Activated CD4-positive, alpha-beta T cell treated with anti-CD3 and anti-CD28 coated beads for 1 hour (primary cell): ENCODE measurements at places on chromosomes 6 and 20.
A peak's percentile ranks its signal among the peaks of the same experiment; 100 is the strongest.

- DNase-seq: peak; percentile 65
Observed at GRCh38 chr6:28981431-28981832, 23.7 kb downstream of the ZNF311 start.

DNA sequence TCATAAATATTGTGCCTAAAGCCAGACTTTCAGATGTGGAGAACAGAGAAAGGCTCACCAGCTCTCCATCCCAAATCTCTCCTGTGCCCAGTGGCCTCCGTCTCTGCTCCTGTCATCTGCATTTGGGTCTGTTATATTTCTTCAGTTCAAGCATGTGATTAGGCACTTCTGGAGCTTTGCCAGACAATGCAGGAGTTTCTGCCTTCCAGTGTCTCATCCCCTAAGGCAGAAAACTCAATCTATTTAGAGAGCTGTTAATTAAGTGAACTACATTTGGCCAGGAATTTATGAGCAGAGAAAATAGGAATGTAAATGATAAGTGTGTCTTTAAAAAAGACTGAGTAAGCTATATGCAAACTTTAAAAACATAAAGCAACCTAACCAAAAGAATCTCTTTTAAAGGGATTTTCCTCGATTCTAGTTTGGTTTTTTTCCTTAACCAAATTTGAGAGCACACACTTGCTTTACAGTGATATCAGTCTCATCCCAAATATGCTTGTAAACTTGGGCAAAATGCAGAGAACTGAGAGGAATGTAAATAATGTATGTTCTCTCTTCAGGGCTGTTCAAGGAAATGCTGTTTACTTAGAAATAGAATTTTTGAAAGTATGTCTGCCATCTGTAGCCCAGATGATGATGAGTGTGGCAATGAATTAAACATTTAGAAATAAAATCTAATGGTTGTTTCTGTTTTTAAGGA lies 113.9 kb downstream of the ELOVL4 start:
- no peak for DNase-seq

DNA sequence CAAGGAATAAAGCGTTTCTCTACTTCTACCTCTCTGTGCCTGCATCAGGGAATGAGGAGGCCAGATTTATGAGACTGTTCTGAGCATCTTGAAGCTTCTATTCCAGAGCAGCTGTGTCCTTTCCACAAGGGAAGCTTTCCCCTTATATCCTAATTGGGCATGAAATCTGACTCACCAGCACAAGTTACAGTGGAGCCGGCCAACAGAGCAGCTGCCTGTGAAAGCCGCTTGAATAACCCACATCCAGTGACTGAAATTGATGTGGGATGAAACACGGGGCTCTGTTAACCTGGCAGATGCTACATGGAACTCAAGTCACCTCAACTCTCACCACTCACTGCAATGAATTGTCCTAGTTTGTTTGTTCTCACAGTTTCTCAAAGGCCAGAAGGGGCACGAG lies 400.3 kb downstream of the TFAP2A start:
- no peak for DNase-seq

DNA sequence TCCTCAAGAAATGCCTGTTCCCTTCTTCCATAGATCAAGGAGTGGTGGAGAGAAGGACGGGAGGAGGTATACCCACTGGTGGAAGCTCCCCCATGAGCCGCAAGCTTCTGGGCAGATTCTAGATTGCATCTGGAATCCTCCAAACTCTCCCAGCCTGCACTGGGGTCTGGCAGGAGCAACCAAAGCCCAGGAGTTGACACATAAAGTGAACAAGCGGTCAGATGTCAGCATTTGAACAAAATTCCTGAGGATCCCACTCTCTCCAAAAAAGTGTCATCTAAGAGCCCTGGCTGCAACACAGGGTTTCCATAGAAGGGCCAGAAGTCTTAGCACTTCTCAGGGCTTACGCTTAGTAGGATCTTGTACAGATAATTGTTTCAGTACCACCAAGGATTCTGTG lies 88.2 kb downstream of the KCNB1 start:
- no peak for DNase-seq

- no peak for DNase-seq
Observed at GRCh38 chr6:328136-328670, 35.9 kb downstream of the DUSP22 start.

GRCh38 chr6:41302638-41303037 lies 16.2 kb upstream of the TREM1 start:
- no peak for DNase-seq

DNA sequence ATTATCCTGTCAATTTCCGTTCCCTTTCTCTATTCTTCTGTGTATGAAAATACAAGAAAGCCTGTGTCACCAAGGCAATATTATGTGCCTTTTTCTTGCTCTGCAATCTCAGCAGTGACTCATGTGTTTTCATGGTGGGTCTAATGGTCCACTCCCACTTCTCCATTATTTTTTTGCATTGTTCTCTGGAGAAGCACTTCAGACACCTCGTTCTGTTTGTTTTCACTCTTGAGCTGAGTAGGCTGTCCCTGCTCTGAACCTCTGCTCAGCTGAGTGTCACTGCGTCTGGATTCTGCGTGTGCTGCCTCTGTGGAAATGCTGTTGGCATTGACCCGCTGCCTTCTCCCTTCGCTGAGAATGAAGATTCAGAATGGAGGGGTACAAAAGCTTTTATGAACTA lies 230.6 kb downstream of the TMEM242 start:
- DNase-seq: no peak

GRCh38 chr20:10579942-10580341 lies 93.9 kb downstream of the JAG1 start:
- DNase-seq: no peak

DNA sequence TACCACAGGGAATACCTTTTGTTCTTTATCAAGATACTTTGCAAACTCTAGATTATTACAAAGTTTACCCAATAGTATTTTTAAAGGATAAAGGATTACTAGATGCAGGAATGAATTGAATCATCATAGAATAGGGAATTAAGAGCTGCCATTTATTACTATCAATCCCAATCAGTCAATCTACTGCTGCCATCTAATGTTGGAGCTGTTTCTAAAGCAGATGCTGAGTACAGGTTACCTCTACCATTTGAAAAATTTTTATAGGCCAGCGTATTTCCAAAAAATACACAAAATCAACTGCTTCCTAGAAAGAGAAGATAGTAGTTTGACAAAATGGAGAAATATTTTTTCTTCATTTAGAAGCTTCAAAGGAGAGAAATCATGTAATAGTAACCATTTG lies 520.4 kb downstream of the ADGRB3 start:
- no peak for DNase-seq

DNA sequence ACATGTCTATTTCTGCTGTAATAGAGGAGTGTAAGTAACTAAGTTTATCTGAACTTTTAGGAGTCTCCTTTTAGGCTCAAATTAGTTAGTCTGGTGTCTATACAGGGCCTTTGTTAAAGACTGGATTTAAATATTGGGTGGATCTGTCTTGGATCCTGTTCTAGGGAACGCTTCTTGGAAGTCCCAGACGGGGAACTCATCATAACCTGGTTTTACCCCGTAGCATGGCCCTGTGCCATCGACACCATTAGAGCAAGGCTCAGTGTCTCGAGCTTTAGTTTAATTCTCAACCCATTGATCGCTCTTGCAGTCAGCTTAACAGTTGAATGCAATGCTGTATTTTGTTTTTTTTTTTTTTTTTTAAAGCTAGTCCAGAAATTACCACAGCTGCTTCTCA lies 89.9 kb downstream of the CARMIL1 start:
- no peak for DNase-seq

DNA sequence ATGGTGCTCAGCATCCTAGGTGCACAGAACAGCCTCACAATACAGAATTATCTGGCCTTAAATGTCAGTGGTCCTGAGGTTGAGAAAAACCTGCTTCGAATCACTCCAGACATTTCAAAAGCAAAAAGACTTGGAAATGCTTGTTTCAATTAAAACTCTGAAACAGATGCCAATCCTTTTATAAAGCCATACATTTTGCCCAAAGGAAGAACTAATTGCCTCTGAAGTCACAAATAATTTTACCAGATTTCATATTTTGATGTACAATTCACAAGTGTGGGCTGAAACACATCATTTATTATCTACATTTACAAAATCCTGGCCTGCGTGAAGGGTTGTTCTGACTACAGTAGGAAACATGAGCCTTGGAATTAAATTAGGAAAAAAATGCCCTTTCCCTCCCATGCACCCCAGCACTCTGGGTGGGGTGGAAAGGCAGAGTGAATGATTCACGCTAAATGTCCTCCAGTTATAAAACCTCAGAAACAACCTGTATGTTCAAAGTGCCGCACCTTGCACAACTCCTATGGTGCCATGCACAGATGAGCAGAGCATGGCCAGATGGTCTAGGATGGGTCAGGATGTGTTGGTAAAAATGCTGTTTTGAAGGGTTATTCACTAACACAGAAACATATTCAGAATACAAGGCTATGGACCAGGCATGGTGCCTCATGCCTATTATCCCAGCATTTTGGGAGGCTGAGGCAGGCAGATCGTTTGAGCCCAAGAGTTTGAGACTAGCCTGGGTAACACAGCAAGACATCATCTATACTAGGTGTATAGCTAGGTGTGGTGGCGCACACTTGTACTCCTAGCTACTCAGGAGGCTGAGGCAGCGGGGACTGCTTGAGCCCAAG lies 87.0 kb downstream of the ZMYND8 start:
- DNase-seq: no peak

DNA sequence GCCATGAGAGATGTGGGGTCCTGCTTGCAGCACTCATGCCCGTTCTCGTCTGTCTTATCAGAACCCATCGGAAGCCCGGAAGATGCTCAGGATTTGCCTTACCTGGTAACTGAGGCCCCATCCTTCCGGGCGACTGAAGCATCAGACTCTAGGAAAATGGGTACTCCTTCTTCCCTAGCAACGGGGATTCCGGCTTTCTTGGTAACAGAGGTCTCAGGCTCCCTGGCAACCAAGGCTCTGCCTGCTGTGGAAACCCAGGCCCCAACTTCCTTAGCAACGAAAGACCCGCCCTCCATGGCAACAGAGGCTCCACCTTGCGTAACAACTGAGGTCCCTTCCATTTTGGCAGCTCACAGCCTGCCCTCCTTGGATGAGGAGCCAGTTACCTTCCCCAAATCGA lies 8.3 kb downstream of the PI16 start:
- DNase-seq: peak; percentile 56

GRCh38 chr6:19477563-19477962 lies 359.6 kb upstream of the ID4 start:
- DNase-seq: no peak

DNA sequence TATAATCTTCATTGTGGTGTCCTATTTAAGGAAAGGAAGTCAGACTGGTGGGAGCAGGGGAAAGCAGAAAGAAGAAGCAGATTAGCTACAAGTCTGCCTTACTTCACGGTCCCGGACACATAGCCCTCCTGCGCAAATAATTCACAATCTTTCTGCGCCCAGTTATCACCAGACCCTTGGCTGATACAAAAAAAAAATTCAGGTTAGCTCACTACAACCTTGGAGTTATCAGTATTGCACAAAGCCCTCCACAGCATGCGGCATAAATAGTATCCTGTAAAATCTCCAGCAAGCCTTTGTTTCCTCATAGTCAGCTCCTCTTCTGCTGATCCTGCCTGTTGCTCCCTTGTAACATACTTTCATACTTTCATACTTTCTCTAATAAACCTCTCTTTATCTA lies 148.6 kb upstream of the FUT9 start:
- no peak for DNase-seq

- DNase-seq: no peak
Observed at GRCh38 chr6:45148278-45148677, 179.9 kb upstream of the RUNX2 start.

DNA sequence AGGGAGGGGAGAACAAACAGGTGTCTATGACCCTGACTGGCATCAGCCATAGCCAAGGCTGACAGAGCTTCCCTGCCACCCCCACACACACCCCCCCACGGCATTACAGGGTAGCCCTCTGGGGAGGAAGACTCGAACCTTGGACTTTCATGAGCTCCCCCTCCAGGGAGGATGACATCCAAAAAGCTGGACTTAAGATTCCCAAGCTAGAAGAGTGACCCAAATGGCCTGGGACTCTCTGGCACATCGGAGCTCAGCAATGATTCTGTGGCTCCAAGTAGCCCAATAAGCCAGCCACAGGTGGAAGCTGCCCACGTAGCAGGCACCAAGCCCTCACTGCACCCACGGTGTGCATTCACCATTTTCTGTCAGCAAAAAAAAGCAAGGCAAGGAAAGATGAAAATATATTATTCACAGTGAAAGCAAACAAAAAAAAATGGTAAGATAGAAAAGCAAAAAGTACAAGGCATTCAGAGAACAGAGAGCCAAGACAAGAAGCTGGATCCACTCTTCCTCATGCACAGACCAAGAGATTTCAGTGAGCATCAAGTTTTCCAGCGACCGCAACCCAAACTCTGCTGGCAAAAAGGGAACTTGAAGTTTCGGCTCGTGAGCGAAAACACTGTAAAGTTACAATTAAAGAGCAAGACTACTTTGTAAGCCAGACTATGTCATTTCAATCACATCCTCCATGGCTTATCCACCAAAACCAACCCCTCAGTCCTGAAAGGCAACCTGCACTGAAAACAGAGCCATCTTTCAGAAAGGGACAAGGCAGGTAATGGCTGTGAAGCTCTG lies 10.9 kb downstream of the JAG1 start:
- no peak for DNase-seq

GRCh38 chr6:35298625-35299140 lies 1.1 kb downstream of the DEF6 start:
- DNase-seq: no peak

DNA sequence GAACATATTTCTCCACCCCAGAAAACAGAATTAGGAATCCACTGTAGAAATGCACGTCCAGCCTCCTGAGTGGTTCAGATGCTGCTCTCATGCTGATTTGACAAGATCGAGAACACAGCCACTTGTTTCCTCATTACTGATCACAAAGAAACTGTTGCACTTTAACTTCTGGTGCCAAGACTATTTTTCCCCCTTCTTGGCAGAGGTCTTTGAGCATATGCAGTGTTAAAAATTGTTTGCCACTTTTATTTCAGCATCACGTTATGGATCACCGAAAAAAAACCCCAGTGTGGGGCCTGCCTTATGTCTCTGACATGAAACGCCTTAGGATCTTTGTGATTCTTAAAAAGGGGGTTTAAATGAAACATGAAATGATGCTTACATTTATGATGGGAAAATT lies 1066.9 kb downstream of the KIF16B start:
- DNase-seq: no peak

DNA sequence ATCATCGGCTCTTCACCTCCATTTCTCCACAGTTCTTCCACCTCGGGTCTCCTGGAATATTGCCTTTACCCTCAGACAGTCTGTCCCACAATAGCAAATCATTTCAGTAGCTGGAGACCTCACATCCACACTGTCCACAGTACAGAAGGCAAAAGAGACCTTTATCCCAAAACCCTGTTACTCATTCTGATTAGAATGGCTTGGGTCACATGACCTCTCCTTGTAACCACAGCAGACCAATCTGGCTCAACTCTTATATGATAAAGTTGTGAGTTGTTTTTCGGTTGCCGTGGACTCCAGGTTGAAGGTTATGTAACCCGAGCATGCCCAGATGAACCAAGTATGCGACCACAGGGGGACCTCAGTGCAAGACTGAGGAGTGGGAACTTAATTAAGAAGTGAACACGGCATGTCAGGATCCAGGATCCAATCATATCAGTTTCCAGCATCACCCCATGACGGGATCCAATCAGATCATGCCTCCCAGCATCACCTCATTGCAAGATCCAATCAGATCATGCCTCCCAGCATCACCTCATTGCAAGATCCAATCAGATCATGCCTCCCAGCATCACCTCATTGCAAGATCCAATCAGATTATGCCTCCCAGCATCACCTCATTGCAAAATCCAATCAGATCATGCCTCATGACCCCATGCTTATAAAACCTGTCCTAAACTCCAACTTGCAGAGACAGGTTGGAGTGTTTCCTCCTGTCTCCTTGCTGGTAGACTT lies 68.7 kb downstream of the LY86 start:
- DNase-seq: no peak
